SJCRH30 (cell line): ENCODE measurements at places on chromosomes 7 and 10. TPM values are rescaled to one million over a fixed set of nuclear protein-coding genes. Genes with fewer than 3 reads are reported as not detected.

GRCh38 chr7:106731646-106732444 lies 70.9 kb upstream of the CCDC71L start:
- no peak for DNase-seq

DNA sequence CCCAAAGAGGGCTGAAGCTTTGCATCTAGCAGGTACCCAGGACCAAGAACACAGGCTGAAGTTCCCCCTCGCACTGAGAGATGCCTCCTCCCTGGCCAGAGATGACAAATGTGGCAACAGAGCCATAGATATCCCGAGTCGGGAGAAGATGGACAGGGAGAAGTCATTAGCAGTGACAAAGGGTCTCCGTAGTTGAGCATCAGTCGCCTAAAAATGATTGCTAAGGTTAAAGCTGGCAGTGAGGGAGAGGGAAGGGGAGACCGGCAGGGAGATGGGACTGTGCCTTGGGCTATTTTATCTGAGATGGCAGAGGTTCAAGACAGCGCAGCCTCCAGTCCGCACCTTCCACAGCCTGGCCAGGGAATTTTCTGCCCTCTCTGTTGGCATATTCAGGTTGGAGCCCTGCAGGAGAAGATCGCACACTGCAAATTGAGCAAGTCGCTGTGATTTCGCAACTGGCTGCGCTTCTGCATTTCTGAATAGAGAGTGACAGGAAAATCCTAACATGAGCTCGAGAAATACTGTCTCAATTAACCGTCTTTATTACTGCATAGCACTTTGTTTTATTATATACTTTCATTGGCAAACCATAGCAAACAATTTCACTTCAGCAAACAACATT lies 238.9 kb upstream of the GPR26 start:
- DNase-seq = no peak

Gene IKZF1
- total RNA-seq = not detected in 2 replicates

Gene AKR1C4
- total RNA-seq = not detected in 2 replicates

DNA sequence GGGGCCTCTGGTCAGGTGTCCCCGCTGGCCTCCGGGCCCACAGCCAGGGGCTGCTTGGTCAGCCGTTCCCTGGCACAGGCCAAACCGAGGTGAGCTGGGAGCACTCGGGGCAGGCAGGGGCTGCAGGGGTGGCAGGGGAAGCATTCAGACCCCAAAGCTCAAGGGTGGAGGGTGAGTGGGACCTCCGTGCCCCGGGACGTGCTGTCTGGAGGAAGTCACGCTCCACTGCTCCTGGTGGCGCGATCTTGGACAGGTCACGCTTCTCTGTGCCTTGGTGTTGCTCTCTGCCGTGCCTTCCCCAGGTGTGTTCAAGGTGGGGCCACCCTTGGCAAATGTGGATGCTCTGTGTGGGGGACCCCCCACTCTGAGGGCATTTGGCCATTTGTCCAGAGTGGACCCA lies 24.6 kb upstream of the ELFN1 start:
- DNase-seq = no peak

- DNase-seq = no peak
Observed at GRCh38 chr7:50399206-50399605, 50.9 kb downstream of the FIGNL1 start.

Gene DPP6
- total RNA-seq = not detected in 2 replicates

- no peak for DNase-seq
Observed at GRCh38 chr10:6148908-6149307, 53.8 kb upstream of the PFKFB3 start.

Gene DPYSL4
- not detected in 2 replicates for total RNA-seq

Gene PBLD
- 0.36 and 0.89 TPM in 2 replicates for total RNA-seq

DNA sequence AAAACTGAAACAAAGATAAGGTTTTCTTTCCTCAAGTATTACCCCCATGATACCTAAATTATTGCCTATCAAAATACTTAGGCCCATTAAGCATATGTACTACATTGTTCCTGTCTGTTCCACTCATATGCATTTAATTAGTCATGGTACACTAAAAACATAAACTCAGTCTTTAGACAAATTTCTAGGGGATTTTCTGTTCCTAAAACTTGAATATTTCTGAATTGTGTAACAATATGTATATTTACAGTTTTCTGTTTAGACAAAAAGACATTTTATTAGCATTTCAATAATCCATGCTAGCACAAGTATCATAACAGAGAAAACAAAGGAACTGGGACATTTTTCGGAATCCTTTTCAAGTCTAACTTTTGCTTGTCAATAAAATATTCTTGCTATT lies 234.2 kb downstream of the CRPPA start:
- DNase-seq = peak; percentile 14

Gene SEMA3A
- total RNA-seq = 16.8 and 19.4 TPM in 2 replicates

Gene HOXA13
- 1.6 and 1.7 TPM in 2 replicates for total RNA-seq
